ENCODE measurements at places on chromosomes 6 and 20.

DNA sequence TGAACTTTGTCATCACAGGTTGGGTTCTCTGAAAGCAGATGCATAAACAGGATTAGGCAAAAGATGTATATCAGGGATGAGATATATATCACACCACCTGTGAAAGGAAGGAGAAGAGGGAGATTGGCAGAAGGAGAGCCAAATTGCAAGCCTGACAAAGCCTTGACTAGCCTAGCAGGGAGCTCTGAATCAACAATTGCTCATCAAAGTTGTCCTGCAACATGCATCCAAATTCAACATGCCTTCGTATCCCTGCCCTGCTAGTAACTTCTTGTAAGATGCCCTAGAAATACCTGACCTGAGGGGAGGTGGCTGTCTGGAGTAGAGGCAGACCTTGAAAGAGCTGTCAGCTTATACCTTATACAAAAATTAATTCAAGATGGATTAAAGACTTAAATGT lies 207.1 kb upstream of the HTR1E start:
- no peak for DNase-seq

DNA sequence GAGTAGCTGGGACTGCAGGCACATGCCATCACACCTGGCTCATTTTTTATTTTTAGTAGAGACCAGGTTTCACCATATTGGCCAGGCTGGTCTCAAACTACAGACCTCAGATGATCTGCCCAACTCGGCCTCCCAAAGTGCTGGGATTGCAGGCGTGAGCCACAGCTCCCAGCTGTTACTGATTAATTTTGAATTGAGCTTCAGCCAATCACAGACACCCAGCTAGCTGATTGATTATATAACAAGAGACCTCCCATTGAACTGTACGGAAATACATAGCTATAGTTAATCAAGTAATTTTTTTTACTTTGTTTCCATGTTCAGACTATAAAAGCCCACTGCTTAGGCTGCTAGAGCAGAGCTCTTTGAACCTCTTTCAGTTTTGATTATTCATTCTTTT lies 31.6 kb downstream of the PKIB start:
- no peak for DNase-seq

DNA sequence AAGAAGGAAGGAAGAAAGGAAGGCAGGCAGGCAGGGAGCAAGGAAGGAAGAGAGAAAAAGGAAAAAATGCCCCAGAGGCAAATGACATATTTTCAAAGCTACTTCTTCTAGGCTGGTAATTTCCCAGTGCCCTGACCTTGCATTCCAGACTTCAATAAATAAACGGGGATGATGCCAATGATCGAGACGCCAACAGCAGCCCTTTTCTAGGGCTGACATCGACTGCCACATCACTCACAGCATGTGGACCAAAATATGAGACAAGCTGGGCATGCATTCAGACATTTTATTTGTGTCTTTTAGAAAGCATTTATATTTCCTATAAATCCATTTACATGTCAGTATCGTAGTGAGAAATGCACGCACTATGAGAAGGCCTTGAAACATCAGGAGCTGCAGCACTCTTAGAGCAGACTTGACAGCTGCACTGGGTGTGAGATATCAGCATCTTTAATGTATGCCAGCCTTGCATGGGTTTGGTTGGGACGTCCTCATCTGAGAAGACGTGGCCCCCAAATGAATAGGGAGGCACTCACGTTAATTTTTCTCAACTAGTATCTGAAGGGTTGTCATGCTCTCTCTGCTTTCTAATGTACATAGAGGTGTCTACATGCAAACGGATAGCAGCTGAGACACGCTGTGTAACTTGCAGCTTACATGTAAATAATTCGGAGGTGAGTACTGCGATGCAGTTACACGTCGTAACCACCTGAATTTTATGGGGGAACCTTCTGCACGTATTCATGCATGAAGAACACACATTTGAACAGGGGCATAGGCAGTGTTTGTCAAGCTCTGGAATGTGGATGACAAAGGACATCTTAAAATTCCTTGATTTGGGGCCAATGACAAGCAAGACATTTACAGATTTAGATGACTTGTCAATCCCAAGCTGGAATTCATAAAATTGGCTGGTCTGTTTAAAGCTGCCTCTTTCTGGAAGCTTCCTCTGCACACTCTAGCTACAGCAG lies 149.1 kb upstream of the AGPAT4 start:
- no peak for DNase-seq

- no peak for DNase-seq
These were observed 69.2 kb upstream of the TRAF3IP2 start for GRCh38 chr6:111674883-111675282.

GRCh38 chr6:170008294-170008785 lies 256.9 kb downstream of the ERMARD start:
- no peak for DNase-seq

GRCh38 chr6:34475767-34476328 lies 10.0 kb downstream of the PACSIN1 start:
- no peak for DNase-seq

- DNase-seq = no peak
These were observed 150.0 kb downstream of the CDC5L start for GRCh38 chr6:44537306-44538049.

DNA sequence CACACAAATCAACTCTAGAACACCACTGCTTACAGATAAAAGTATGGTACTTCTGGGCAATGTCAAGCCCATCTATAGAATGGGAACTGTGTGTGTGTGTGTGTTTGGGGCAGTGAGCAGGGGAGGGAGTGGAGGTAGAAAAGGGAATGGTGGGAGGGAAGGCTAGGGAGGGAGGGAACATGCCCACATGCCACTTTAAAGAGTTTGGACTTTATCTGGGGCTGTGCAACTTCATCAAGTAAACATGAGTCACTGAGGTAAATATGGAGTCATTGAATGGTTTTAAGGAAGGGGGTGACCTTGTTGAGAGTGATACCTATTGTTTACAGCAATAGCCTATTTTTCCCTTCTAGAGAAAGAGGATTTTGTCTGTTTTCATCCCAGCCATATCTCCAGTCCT lies 22.5 kb upstream of the RNGTT start:
- no peak for DNase-seq

DNA sequence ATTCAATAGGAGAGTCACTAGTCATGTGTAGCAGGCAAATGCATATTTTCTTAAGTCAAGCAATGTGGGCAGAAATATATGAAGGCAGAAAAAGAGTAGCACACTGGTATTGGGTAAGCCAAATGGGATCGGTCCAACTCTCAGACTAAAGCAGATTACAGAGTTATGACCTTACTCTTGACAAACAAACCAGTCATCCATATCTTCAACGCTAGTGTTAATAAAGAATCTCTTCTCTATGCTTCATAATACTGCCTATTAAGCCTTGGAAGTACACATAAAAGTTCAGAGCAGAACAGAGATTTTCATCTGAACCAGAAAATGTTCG lies 320.2 kb upstream of the JARID2 start:
- no peak for DNase-seq

DNA sequence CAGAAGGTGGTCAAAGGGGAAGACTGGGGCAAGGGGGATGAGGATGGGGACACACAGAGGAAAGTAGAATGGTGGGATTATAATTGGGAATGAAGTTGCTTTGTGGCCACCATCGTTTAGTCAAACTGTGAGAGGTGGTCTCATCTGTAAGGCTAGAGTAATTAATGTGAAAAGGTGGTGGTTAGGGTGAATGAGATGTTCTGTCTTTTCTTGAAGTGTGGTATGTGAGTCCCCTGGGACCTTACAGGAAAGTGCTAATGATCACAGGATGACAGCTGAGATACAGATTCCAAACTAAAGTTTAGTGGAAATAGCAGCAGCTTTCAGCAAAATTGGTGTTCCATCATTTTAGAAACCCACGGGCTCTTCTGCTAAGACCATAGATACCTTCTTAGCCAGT lies 10.7 kb downstream of the ZFAND3 start:
- no peak for DNase-seq

DNA sequence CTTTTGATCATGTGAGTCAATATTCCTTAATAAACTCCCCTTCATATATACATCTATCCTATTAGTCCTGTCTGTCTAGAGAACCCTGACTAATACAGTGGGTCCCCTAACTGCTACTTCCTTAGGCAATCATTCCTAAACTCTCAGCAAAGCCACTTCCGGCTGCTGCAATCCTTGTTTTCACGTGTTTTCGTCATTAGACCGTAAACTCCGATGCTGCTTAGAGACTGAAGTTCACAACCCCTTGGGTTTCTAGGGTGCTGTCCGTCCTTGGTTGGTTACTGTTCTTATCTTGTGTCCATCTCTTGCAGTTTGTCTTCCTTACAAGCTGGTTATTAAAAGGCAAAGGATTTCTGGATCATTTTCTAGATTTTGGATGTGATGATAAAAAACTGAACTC lies 106.4 kb downstream of the GMPR start:
- DNase-seq = no peak

- DNase-seq = no peak
These were observed 1.7 kb upstream of the BLCAP start for GRCh38 chr20:37529214-37529967.

DNA sequence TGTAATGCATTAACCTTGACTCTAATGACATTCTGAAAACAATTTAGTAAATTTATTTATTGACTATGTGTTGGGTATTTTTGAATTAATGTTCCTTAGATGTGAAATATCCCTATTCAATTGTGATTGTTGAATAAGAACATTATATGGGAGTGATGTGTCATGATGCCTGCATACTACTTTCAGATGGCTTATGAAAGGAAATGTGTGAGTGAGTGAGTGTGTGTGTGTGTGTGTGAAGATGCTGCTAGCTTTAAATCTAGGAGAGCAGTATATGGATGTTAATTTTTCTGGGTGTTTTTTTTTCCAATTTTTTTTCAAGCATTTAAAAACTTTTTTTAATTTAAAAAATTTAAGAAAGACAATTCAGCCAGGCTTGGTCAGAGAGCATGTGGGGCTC lies 32.5 kb upstream of the NT5E start:
- no peak for DNase-seq

GRCh38 chr6:114024746-114025145 lies 53.8 kb upstream of the HDAC2 start:
- no peak for DNase-seq

- no peak for DNase-seq
These were observed 246.1 kb downstream of the TFAP2C start for GRCh38 chr20:56875052-56875659.

- no peak for DNase-seq
These were observed 18.7 kb upstream of the CTAGE9 start for GRCh38 chr6:131729550-131729949.

DNA sequence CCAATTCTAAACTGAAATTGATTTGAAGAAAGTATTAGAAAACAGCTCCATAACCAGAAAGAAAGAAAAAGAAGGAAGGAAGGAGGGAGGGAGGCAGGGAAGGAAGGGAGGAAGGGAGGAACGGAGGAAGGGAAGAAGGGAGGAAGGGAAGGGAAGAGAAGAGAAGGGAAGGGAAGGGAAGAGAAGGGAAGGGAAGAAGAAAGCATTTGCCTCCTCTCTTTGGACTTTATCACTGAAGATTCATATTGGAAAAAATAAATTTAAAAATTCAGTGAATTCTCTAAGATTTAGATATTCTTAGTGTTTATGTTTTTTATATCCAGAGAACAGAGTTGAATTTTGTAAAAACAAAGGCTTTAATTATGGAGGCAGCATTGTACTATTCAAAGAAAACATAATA lies 68.5 kb upstream of the NXT1 start:
- no peak for DNase-seq

DNA sequence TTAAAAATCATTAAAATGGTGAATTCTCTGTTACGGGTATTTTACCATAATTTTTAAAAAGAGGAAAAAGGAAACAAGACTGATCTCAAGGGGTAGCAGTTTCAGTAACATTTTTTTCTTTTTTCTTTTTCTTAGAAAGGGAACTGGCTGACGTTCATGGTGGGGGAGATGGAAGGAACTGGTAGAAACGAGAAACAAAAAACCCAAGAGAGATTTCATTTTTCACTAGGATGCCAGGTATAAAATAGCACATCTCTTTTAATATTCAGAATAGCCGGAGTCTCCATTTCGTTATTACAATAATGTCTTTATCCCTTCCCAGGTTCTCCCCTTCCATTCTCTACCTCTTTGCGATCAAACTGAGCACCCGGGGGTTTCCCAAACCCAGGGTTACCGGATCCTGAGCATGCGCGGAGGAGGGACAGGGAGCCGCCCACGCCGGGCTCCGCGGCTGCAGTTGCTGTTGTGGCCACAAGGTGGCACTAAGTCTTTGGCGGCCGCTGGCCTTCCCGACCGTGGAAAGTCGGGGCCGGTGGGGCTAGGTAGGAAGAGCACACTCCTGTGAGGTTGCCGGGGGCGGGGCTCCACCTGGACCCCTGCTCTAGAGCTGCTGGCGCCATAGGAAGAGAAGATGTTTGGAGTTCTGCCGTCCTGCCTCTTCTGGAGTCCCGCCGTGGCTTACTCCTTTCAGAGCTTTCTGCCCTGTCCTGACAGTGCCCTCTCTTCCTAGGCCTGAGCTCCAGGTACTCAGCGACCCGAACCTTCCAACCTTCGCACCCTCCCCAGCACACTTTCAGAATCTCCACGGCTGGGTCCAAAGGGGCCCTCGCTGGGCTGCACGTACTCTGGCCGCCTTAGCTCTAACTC lies 146.8 kb downstream of the SH3BGRL2 start:
- peak; percentile 86 for DNase-seq

GRCh38 chr6:85983032-85983659 lies 340.5 kb upstream of the SYNCRIP start:
- DNase-seq = no peak

GRCh38 chr6:167094820-167095637 lies 27.9 kb upstream of the CCR6 start:
- no peak for DNase-seq

DNA sequence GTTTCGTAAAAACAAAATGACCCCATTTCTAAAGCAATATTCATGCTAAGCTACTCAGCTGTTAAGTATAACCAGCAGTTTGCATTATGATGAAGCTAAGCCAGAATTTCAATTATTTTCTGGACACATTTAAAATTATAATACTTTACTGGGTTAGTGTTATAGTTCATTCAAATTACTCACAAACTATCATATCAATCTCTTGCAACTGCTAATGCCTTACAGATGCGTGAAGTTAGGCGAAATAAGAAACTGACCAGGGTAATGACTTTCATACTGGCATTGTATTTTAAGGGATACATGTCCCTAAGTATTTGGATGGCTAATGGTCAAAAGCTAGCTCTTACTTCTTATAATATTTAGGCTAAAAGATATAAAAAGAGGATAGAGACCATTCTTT lies 249.6 kb downstream of the TSHZ2 start:
- DNase-seq = no peak

GRCh38 chr20:61982191-61982950 lies 83.3 kb downstream of the TAF4 start:
- DNase-seq = no peak

- no peak for DNase-seq
These were observed 88.4 kb upstream of the B3GAT2 start for GRCh38 chr6:71045296-71045695.

DNA sequence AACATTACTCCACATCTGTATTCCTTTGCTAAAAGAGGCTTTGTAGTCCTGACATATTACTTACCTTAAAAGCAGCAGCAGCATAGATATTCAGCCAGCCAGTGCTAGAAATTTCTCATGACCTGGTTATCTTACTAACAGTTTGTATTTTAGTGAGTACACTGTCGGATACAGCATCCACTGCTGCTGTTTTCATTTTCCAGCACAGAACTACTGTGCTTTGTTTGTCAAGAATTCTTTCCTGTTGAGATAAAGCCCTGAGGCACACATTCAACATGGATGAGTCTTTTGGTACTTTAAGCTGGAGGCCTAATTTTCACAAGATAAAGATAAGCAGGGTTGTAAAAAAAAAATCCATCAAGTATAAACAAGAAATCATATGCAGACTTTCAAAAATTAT lies 311.2 kb upstream of the OPRM1 start:
- DNase-seq = no peak

GRCh38 chr6:158543606-158544185 lies 16.2 kb upstream of the TMEM181 start:
- DNase-seq = no peak

- DNase-seq = no peak
These were observed 65.1 kb upstream of the PTGIS start for GRCh38 chr20:49633023-49633422.

Measured in activated T-cell treated with anti-CD3 and anti-CD28 coated beads for 48 hours (primary cell).